ENCODE measurements at places on chromosomes 12 and 14.

DNA sequence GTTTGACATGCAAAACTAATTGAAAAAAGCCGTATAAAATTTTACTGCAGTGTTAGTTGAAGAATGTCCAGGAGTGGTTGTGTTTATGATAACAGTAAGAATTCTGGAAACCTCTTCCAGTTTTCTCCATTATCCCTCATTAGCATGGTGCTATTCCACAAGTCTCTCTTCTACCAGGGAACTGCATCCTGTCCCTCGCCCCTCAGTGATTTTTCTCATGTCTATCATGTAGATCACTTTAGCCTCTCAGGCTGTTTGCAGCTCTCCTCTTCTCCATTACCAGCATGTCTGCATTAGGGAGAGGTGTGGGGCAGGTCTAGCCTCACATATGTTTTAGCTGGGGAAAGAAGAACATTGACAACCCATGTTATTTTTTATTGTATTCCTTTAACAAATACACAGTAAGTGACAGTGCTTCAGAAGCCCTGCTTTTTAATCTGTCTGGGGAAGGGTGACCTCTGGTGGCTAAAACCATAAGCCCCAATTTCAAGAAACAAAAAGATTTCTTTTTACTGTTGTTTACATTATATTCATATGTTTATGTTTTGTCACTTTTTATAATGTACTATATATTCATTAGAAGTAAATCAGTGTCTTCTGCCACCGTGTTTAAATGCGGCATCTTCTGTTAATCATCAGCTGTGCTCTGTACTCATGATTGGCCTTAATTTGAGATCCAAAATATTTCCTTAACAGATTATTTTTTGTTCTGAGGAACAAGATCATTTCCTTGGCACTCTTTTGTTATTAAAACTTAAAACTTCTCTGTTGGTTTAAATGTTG lies 70.7 kb downstream of the RASSF8 start:
- DNase-seq = no peak

DNA sequence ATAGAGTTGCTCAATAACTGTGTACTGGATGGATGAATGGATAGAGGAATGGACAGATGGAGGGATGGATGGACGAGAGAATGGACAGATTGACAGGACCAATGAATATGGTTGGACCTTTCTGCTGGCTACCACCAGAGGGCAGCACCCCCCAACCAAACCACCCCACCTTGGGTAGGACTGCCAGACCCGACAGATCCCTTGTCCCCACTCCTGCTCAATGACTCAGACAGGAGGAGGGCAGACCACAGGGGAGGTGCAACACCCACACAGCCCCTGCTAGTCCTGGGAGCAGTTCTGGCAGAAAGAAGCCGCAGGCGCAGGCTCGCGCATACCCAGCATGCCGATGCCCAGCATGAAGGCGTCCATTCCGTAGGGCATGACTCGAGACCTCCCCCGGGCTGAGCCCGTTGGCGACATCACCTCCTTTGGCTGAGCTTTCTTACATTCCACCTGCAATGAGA lies 12.4 kb downstream of the MSI1 start:
- DNase-seq = peak; percentile 94

DNA sequence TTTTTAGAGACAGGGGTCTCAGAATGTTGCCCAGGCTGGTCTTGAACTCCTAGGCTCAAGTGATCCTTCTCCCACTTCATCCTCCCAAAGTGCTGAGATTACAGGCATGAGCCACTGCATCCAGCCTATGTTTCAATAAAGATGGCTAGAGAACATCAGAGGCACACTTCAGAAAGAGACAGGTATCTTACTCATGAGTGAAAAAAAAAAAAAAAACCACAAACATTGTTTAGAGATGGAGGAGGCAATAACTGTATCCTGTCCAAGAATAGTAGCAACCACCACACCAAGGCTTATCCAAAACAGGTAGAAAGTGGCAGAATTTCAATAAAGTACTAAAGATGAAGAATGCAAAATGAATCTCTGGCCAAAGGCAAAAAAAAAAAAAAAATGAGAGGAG lies 30.3 kb downstream of the EEA1 start:
- no peak for DNase-seq

DNA sequence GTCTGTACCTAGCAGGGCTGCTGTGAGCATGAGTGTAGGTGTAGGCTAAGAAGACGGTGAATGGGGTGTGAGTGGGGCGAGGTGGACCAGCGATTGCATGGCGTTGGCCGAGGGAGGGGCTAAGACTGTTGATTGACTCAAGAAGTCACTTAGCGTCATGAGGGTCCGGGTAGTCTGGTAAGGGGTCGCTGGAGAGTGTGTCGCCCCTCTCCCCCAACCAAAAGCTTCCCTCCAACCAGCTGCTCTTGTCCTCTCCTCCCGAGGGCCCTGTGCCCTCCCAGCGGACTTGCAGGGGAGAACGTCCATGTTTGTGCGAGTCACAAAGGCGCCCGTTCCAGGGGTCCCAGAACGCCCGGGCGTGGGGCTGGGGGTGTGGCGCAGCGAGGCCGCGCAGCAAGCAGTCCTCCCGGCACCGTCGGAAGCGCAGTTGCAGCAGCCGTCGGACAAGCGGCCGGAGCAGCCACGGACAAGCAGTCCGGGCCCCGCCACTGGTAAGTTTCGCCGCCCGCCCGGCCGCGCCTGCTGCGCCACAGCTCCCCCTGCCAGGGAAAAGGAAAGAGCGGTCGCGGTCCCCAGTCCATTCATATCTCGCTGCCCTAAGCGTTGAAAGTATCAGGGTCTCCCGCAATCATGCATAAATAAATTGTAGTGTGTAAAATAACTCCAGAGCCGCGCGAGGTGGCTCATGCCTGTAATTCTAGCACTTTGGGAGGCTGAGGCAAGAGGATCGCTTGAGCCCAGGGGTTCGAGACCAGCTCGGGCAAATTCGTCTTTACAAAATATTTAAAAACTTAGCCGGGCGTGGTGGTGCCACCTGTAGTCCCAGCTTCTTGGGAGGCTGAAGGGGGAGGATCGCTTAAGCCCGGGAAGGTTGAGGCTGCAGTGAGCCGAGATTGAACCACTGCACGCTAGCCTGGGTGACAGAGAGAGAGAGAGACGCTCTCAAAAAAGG lies at the start of gene CCDC63:
Gene CCDC63 (plus strand): TSS at position 373 of the 952 bp plus-strand sequence. CDS start 5,968 bp downstream, outside the sequence.
- peak; percentile 85 for DNase-seq

GRCh38 chr14:90045616-90046015 lies 16.2 kb upstream of the KCNK13 start:
- DNase-seq = no peak

DNA sequence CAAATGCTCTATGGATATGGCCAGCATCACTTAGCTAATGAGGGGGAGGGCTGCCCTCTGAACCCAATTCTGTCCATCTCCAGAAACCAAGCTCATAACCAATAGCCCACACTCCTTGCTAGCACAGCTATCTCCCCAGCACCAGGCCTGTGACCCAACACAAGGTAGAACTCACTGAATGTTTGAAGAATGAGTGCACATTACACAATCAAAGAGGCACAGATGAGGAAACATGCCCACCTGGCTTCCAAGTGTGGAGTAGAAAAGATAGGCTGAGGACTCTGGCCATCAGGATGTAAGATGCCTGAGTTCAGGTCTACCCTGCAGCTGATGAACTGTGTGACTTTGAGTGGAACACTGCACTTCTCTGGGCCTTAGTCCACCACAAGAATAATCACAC lies 268.4 kb downstream of the BCL11B start:
- no peak for DNase-seq

DNA sequence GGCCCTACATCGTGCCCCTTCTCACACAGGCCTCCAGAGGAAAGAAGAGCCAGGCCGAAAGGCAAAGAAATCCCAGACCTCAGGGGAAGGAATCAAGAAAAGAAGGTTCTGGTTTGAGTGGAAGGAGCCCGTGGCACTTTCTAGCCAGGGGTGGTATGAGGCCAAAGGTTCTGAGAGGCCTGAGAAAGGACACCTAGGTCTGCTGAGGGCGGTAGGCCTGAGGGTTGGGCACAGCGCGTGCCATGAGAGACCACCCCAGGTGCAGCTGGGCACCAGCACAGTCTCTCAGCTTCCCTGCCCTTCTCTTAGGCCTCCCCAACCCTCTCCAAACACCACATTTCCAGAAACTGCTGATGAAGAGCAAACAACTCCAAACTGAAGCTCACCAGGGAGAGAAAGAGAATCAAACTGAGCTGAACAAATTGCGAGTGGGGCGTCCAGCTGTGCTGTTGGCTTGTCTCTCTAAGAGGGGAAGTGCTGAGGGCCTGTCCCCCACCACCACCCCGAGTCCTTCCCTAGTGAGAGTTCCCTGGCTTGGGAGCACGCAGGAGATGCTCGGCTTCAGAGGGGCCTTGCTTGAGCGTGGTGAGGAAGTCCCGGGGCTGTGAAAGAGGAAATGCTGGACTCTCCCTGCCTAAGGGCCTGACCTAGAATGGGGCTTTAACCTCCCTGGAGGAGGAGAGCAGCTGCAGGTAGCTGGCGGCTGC lies 184.8 kb downstream of the ZFP36L1 start:
- DNase-seq = no peak

GRCh38 chr12:81617915-81618314 lies 141.2 kb downstream of the PPFIA2 start:
- DNase-seq = no peak

DNA sequence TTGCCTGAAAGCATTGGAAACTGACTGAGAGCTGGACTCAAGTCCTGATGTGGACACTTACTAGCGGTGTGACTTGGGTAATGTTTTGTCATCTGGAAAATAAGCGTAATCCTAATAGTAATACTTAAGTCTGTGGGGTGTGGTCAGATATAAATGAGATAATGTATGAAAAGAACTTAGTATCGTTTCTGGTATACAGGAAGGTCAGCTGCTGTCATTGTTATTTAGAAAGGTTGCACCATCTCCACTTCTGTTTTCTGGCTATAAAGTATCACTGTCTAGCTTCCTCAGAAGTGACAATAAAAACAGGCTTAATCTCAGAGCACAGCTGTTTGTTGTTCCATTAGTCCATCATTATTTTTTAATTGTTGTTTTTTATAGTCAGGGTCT lies 34.1 kb upstream of the TUBA1C start:
- no peak for DNase-seq

DNA sequence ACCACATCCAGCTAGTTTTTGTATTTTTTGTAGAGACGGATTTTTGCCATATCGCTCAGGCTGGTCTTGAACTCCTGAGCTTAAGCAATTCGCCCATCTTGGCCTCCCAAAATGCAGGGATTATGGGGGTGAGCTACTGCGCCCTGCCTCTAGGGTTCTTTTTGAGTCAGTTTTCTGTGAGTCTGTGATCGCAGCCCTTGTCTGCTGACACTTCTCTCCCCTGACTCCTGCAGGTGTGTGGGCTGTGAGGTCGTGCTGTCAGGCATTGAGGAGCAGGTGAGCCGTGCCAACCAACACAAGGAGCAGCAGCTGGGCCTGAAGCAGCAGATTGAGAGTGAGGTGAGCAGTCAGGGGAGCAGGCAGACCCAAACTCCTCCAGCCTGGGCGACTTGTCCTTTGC lies 6.3 kb downstream of the COPS7A start:
- no peak for DNase-seq

- DNase-seq = no peak
These were observed 194.5 kb downstream of the PHETA1 start for GRCh38 chr12:111174251-111174960.

- no peak for DNase-seq
These were observed 138.0 kb downstream of the AACS start for GRCh38 chr12:125203145-125203765.

GRCh38 chr12:90061809-90062208 lies 353.2 kb upstream of the ATP2B1 start:
- no peak for DNase-seq

GRCh38 chr12:120999191-121000120 lies 16.8 kb downstream of the C12orf43 start:
- DNase-seq = no peak

DNA sequence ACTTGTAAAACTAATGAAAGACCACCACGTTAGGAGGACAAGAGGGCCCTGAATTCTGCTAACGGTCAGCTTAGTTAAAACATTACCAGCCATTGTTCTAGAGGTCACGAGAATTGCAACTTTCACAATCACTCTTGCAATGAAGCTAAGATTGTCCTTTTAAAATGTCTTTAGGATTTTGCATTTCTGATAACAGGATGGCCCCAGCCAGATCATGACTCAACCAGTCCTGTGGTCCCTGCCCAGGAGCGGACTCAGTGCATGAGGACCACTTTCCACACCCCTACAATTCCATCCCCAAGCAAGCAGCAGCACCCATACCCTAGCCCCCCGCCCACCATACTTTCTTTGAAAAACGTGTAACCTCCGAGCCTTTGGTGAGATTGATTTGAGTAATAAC lies 28.7 kb downstream of the HSP90AA1 start:
- no peak for DNase-seq

DNA sequence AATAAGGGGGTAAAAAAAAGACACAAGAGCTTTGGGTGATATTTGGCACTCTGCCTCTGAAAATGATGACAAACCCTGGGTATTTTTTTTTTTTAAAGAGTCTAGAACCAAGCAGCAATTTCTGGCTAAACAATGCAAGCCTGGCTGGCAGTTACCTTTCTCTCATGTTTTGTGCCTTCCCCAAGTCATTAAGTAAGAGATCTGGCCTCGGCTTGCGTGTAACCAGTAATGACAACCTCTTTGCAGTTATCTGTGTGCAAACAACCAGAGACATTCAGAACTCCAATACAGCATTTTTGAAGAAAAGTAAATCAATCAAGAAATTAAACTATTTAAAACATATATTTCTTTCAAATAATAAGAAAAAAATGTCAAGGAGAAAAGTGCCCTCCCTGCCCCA lies 167.5 kb downstream of the KCNC2 start:
- no peak for DNase-seq

- no peak for DNase-seq
These were observed 180.3 kb downstream of the ETV6 start for GRCh38 chr12:11829764-11830194.

- DNase-seq = no peak
These were observed 85.0 kb upstream of the ARID2 start for GRCh38 chr12:45644541-45644940.

DNA sequence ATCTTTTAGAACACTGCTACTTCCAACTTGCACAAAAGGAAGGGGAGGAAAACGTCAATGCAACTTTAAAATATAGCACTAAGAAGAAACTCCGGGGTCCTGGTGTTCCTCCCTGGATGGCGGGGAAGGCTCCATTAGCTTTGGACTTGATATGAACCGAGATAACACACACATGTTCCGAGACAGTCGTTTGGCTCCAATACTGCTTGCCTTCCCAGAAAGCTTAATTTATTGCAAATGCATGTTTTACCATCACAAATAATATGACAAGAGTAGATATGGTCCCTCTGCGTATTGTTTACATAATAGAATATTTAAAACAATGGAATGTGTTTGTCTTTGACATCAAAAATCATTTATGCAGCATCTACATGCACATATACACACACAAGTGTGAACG lies 87.6 kb upstream of the CLMN start:
- DNase-seq = no peak

Data from osteocyte (in vitro differentiated cells).